ENCODE measurements at places on chromosomes 16 and 17. TPM values are rescaled to one million over a fixed set of nuclear protein-coding genes. Genes with fewer than 3 reads are reported as not detected.
A peak's percentile ranks its signal among the peaks of the same experiment; 100 is the strongest.

The PHAF1 gene
- 18.8 TPM for polyA plus RNA-seq

The PRR11 gene
- polyA plus RNA-seq = 1.2 TPM

The CCL16 gene
- polyA plus RNA-seq = not detected

The DOK4 gene
- polyA plus RNA-seq = 0.49 TPM

The WSCD1 gene
- polyA plus RNA-seq = not detected

The MSLN gene
- polyA plus RNA-seq = not detected

The FAM20A gene
- polyA plus RNA-seq = not detected

The TPSD1 gene
- not detected for polyA plus RNA-seq

The GOT2 gene
- 15.8 TPM for polyA plus RNA-seq

The SBK1 gene
- 0.78 TPM for polyA plus RNA-seq

The CD300E gene
- 0.92 TPM for polyA plus RNA-seq

The WIPF2 gene
- polyA plus RNA-seq = 8.7 TPM

The MYH13 gene
- polyA plus RNA-seq = not detected

GRCh38 chr17:82985973-82986372 is 93.4 kb upstream of the METRNL start:
- no peaks in the 10 kb centered on the region for H3K36me3 ChIP-seq
- DNase-seq = peak; percentile 49
- no peaks in the 10 kb centered on the region for H3K27me3 ChIP-seq
- peaks cover 12% of the 10 kb centered on the region for H3K4me1 ChIP-seq
- H3K4me3 ChIP-seq = no peak overlapping the region
- no peak overlapping the region for H3K27ac ChIP-seq

DNA sequence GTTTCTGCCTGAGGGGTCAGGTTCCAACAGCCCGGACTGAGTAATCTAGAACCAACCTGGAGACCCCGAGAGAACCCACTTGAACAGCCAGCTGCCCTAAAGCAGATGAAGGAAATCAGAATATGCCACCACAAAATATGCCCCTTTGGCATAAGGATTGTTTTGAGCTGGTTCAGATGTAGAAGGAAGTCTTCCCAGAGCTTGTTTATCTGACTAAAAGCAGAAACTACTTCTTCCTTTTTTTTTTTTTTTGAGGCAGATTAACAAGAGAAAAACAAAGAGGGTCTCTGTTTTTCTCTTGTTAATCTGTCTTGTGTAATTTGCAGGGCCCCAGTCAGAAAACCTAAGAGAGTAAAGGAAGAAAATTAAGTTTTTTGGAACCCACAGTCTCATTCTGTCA is 53.0 kb downstream of the PECAM1 start:
- no peak for DNase-seq
- H3K36me3 ChIP-seq = peaks cover 6% of the 10 kb centered on the region
- no peak overlapping the region for H3K4me3 ChIP-seq
- no peaks in the 10 kb centered on the region for H3K27me3 ChIP-seq

- H3K4me1 ChIP-seq = peaks cover 6% of the 10 kb centered on the region
- no peak overlapping the region for H3K4me3 ChIP-seq
- DNase-seq = no peak
- H3K27ac ChIP-seq = no peak overlapping the region
These were observed 4.9 kb downstream of the HROB start for GRCh38 chr17:44146375-44147346.

DNA sequence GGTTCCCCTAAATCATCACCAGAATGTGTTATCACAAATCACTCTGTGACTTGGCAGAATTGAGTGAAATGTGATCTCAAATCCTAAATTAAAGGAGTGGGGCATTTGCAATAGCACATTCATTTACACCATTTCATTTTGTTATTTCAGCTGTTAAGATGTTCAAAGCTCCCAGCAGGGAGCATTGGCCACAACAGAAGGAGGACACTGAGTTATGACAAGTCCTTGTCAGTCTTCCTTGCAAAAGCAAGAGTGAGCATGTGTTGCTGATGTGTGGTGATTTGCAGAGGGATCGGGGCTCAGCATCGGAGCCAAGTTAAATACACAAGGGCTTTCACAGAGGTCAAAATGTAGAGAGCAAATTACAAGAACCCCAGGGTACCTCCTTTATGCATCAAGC is 372.2 kb upstream of the CDH5 start:
- H3K4me3 ChIP-seq = no peak overlapping the region
- no peaks in the 10 kb centered on the region for H3K36me3 ChIP-seq
- no peaks in the 10 kb centered on the region for H3K4me1 ChIP-seq

DNA sequence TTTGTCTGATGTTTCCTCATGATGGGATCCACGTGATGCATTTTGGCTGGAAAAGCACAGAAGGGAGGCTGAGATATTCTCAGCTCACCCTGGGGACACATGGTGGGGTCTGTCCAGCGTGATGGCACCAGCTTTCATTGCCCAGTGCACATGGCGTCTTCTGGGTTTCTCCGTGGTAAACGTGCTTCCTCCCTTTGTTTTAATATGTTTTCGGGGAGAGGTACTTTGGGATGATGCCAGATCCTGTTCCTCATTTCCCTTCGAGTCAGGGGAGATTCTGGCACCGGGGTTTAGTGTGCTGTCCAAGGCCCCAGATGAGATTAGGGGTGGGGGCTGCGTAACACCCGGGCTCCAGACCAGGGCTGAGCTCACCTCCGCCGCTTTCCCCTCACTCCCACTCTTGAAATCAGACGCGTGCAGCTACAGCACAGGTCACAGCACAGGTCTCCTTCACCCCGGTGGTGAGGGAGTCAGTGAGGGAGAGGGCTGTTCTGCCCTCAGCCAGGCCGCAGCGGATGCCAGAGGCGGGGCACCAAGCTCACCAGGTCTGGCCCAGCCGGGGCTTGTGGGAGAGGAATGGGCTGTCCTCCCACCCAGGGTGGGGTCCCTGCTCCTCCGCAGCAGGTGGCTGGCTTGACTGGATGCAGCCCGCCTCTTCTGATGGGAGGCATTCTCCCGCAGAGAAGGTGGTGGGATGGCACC is 33.9 kb downstream of the COX4I1 start:
- H3K27ac ChIP-seq = peak overlapping the region; percentile 33
- H3K4me1 ChIP-seq = peaks cover 51% of the 10 kb centered on the region
- H3K4me3 ChIP-seq = no peak overlapping the region
- no peaks in the 10 kb centered on the region for H3K36me3 ChIP-seq
- H3K27me3 ChIP-seq = peaks cover 14% of the 10 kb centered on the region

DNA sequence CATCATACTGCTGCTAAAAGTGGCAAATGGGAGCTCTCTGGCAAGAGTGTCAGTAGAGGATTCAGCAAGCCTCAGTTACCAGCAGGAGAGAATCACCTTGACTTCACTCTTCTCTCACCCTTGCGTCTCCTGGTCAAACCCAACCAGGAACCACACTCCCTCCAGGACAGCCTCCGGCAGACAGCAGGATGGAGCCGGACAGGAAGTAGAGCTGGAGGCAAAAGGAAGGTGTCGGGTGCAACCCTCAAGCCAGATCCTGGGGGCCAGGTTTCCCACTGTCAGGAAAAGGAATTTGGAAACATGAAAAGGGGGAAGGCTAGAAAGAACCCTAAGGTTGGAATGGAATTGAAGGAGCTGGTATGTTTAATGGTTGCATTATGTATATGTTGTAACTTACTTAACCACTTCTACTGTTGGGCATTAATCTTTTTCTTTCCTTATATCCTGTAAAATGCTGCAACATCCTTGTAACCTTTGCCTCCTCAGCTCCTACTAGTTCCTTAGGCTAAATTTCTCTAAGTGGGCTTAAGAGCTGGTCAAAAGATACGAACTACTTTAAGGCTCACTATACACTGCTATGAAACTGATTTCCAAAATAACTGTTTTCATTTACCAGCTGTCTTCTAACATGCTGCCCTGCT is 40.3 kb downstream of the CYTH1 start:
- peak overlapping the region; percentile 26 for H3K27ac ChIP-seq
- no peaks in the 10 kb centered on the region for H3K27me3 ChIP-seq
- H3K36me3 ChIP-seq = peaks cover 2% of the 10 kb centered on the region
- no peak overlapping the region for H3K4me3 ChIP-seq
- peaks cover 83% of the 10 kb centered on the region for H3K4me1 ChIP-seq
- DNase-seq = no peak

GRCh38 chr17:8161289-8162232 is 1.2 kb downstream of the VAMP2 start:
- peak overlapping the region; percentile 96 for H3K4me3 ChIP-seq
- H3K27ac ChIP-seq = peak overlapping the region; percentile 94
- DNase-seq = no peak
- no peaks in the 10 kb centered on the region for H3K36me3 ChIP-seq
- no peaks in the 10 kb centered on the region for H3K27me3 ChIP-seq

GRCh38 chr16:57000271-57001025 is 11.1 kb downstream of the NLRC5 start:
- H3K4me1 ChIP-seq = peaks cover 52% of the 10 kb centered on the region
- no peaks in the 10 kb centered on the region for H3K27me3 ChIP-seq
- H3K27ac ChIP-seq = peak overlapping the region; percentile 77
- peak; percentile 41 for DNase-seq
- H3K36me3 ChIP-seq = peaks cover 19% of the 10 kb centered on the region

DNA sequence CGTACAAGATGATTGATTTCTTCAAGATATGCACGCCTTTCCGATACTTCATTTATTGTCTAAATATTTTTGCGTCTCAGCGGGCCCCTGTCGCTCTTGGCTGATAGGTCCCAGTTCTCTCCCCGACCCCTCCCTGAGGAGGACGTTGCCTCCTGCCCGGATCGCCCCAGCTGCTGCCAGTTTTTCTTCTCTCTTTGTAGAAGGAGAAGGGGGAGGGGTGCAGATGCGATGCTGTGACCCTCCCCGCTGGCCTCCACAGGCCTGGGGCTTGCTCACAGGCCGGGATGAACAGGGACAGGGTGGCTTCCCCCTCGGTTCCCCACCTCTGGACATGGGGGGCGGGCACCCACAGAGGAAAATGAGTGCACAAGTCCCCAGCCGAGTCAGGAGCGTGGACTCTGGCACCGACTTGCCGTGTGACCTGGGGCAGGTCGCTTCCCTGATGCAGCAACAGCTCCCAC is 53.6 kb upstream of the ZC3H18 start:
- H3K27ac ChIP-seq = no peak overlapping the region
- no peaks in the 10 kb centered on the region for H3K36me3 ChIP-seq
- no peak overlapping the region for H3K4me3 ChIP-seq
- H3K4me1 ChIP-seq = no peaks in the 10 kb centered on the region

GRCh38 chr16:67394155-67395104 is 1.1 kb upstream of the TPPP3 start:
- DNase-seq = peak; percentile 68
- no peak overlapping the region for H3K27ac ChIP-seq
- H3K36me3 ChIP-seq = no peaks in the 10 kb centered on the region
- H3K4me3 ChIP-seq = peak overlapping the region; percentile 39
- H3K27me3 ChIP-seq = peaks cover 26% of the 10 kb centered on the region
- peaks cover 39% of the 10 kb centered on the region for H3K4me1 ChIP-seq

DNA sequence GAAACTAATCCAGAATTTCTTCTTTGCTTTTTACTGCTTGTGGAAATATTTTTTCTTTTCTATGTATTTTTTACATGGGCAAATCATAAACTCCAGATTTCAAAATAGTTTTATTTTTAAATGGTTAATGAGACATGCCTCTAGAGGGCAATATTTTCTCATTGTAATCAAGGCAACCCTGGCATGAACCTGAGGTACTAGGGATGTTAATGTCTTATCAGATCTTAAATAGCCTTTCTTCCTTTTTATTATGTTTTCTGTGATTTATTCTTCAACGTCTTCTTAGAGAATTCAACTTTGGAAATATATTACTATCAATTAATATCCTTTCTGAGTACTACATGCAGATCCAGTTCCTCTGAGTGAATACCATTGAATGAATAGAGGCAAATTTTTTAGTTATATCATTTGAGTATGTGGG is 324.7 kb downstream of the BCAS3 start:
- H3K27me3 ChIP-seq = no peaks in the 10 kb centered on the region
- H3K4me3 ChIP-seq = no peak overlapping the region
- H3K36me3 ChIP-seq = no peaks in the 10 kb centered on the region
- H3K27ac ChIP-seq = no peak overlapping the region
- peak; percentile 41 for DNase-seq

- no peak overlapping the region for H3K27ac ChIP-seq
- H3K27me3 ChIP-seq = no peaks in the 10 kb centered on the region
- DNase-seq = no peak
These were observed 7.7 kb upstream of the PPL start for GRCh38 chr16:4944333-4945281.

DNA sequence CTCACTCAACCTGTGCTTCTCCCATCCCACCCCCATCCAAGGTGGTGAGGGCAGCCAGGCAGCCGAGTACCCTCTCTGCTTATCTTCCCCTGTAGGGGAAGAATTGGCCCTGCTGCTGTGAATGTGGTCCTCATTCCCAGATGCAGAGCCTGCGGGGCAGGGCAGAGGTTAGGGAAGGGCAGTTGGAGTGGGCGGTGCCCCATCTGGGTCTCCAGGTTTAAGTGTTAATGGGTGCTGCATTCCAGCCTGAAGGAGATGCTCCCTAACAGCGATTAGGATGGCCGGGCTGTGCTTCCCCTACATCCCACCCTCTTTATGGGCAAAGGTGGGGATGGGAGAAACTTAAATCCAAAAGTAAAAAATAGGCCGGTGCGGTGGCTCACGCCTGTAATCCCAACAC is 12.1 kb downstream of the TMEM95 start:
- H3K27me3 ChIP-seq = no peaks in the 10 kb centered on the region
- no peak overlapping the region for H3K4me3 ChIP-seq
- H3K4me1 ChIP-seq = no peaks in the 10 kb centered on the region
- H3K27ac ChIP-seq = no peak overlapping the region
- no peak for DNase-seq
- H3K36me3 ChIP-seq = no peaks in the 10 kb centered on the region

DNA sequence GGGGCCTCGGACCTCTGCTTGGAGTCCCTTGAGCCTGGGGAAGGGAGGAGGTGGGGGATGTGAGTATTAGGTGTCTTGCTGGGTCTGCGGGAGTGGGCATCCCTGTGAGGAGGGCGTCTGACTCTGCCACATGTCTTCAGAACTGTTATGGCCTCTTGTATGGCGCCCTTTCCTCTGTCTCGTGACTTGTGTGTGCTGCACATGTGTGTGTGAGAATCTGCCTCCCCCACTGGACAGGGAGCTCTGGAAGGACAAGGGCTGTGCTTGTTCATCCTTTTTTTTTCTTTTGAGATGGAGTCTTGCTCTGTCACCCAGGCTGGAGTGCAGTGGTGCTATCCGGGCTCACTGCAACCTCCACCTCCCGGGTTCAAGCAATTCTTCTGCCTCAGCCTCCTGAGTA is 33.4 kb downstream of the ARHGAP23 start:
- H3K4me1 ChIP-seq = no peaks in the 10 kb centered on the region
- H3K4me3 ChIP-seq = no peak overlapping the region
- no peaks in the 10 kb centered on the region for H3K36me3 ChIP-seq
- no peaks in the 10 kb centered on the region for H3K27me3 ChIP-seq
- DNase-seq = no peak

GRCh38 chr16:75588716-75589115 is 22.5 kb downstream of the GABARAPL2 start:
- no peaks in the 10 kb centered on the region for H3K27me3 ChIP-seq
- H3K36me3 ChIP-seq = no peaks in the 10 kb centered on the region
- no peak overlapping the region for H3K4me3 ChIP-seq
- peaks cover 19% of the 10 kb centered on the region for H3K4me1 ChIP-seq
